ENCODE measurements at places on chromosomes 11 and 22.

GRCh38 chr11:131418189-131418588 lies 47.8 kb downstream of the NTM start:
- DNase-seq, result no peak

DNA sequence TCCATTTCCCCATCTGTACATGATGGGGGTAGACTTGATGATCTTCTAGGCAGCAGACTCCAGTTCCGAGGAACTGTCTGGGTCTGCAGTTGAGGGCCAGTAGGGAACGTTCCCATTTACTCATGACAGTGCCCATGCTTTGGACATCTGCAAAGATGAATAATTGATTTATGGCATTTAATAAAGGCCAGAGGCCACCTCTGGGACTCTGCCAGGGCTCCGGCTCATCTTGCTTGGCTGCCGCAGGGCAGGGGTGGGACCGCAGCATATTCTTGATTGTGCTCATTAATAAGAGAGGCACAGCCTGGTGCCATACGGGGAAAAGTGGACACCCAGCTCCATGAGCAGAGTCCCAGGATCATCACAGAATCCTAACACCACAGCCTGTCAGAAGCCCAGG lies 28.1 kb upstream of the KLHL35 start:
- no peak for DNase-seq

DNA sequence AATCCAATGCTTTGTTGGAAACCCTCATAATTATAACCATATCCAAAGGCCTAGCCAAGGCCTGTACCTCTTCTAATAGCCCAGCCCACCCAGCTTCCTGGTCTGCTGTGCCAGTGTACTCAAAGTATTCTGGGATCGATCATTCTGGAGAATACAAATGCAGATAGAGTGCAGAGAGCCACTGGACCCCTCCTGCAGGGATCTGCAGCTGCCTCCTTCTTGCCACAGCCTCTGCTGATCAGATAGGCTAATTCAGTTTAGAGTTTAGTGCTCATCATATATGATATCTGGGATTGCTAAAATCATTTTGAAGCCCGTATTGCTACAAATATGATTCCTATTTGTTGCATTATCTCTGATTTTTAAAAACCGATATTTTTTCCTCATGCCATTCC lies 17.5 kb downstream of the CASP5 start:
- no peak for DNase-seq

DNA sequence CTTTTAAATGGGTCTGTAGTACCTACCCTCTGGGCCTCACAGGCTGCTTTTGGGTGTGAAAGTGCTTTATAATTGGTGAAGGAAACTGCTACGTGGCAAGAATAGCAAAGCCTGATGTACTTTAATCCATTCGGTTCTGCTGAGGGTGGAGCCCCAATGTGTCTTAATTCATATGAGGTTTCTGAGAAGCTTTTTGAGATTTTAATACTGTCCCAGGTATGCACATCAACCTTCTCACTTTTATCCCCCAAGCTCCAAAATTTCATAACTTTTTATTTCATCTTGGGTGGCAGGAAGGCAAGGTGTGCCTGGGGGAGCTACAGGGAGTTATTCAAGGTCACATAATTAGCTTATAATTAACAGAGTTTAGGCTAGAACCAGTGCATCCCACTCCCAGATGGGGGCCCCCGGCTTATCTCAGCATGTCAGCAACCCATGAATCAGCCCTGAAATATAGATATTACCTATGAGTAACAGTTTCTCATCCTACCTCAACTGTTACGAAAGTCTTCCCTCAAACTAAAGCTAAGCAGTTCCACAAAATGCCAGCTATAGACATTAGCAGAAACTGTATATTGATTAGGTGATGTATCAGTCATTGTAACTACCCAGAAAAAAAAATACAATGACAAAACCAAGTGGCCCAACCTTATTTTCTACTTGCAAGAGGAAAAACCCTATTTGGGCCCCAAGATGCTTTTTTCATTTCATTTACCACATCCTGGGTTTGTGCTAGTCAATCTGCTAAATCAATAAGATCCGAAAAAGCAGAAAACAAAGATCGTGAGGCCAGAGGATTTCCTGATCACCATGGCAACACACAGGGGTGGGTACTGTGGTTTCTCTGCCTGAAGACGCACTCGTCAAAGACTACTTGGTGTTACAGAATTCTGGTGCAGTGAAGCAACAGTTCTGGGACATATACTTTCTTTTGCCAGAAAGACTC lies 26.7 kb downstream of the CD44 start:
- DNase-seq, result no peak

GRCh38 chr11:128187835-128188234 lies 399.5 kb downstream of the ETS1 start:
- no peak for DNase-seq
